Activated CD8-positive, alpha-beta T cell treated with anti-CD3 and anti-CD28 coated beads, Interleukin-2, amount 10 ng/mL, durations not matched to agents 7 days and 5 days (primary cell): ENCODE measurements at places on chromosomes 2 and 18. TPM values are rescaled to one million over a fixed set of nuclear protein-coding genes. Genes with fewer than 3 reads are reported as not detected.

GATA6 gene
- total RNA-seq: not detected

DNA sequence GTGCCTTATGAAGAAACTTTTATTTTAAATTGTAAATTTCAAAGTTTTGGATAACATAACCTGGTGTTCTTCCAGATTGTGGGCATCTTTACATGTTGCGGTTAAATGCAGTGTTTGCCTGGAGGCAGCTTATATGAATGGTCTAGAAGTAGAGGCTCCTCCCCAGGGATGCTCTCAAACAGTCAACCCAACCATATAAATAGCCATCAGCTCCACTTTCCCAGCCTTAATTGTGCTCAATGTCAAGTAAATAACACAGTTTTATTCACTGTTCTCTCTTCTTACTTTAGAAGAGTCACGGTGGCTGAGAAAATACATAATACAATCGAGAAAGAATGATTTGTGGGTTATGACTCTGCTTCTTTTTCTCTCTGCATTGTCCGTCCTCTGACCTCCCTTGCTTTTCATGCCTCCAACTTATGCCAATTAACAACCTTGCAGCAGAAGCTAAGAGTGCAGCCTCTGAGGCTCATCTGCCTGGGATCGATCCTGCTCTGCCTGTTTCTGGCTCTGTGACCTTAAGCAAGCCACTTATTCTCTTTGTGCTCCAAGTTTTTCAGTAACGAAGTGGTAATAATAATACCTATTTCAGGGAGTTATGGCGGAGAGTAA lies 100.3 kb downstream of the DAW1 start:
- H3K4me3 ChIP-seq: no peak overlapping the region
- H3K4me1 ChIP-seq: no peaks in the 10 kb centered on the region
- H3K27me3 ChIP-seq: no peaks in the 10 kb centered on the region

DNA sequence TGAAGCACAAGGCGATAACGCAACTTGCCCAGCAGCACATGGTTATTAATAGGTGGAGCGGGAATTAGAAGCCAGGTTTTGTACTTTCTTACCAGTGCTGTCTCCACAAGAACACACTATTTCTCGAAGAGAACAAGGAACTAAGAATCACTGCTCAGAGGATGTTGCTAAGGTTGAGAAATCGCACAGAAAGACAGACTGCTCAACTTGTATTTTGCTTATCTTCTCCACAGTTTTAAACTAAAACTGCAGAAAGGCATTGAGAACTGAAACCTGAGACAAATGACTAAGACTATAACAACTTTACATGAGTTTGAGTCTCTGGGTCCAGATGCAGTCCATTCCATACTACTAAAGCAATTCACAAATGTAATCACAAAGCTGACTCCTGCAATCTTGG lies 6.2 kb downstream of the PRKD3 start:
- no peak for DNase-seq
- no peaks in the 10 kb centered on the region for H3K27me3 ChIP-seq
- peaks cover 35% of the 10 kb centered on the region for H3K4me1 ChIP-seq
- no peak overlapping the region for H3K27ac ChIP-seq

DNA sequence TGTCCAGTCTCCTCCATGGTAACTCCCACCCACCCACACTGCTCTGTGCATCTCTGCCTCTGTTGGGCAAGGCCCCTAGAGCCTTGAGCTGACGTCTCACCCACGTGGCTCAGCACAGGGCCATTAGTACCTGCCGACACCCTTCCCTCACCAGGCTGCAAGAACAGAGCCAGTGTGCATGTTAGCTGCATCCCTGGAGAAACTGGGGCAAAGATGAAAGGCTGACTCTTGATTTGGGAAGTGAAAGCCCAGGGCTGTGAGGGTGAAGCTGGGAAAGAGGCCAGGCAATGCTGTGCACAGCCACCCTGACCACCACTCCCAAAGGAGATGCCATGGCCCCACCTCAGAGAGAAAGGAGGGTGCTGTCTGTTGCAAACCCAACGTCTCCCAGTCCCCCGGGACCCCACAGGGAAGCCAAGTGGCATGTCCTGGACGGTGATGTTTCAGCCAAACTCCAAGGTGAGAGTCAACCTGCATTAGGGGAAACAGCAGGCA lies 20.0 kb upstream of the HPCAL1 start:
- H3K36me3 ChIP-seq: no peaks in the 10 kb centered on the region
- DNase-seq: no peak
- H3K4me1 ChIP-seq: peaks cover 18% of the 10 kb centered on the region

GRCh38 chr2:102592601-102593000 lies 26.8 kb upstream of the SLC9A2 start:
- H3K27me3 ChIP-seq: peaks cover 30% of the 10 kb centered on the region
- H3K36me3 ChIP-seq: no peaks in the 10 kb centered on the region
- no peaks in the 10 kb centered on the region for H3K4me1 ChIP-seq
- no peak overlapping the region for H3K4me3 ChIP-seq

GRCh38 chr2:201900362-201900761 lies 94.0 kb downstream of the CDK15 start:
- no peak for DNase-seq
- peaks cover 21% of the 10 kb centered on the region for H3K27me3 ChIP-seq
- no peak overlapping the region for H3K27ac ChIP-seq
- no peak overlapping the region for H3K4me3 ChIP-seq

IL36RN gene
- not detected for total RNA-seq

DNA sequence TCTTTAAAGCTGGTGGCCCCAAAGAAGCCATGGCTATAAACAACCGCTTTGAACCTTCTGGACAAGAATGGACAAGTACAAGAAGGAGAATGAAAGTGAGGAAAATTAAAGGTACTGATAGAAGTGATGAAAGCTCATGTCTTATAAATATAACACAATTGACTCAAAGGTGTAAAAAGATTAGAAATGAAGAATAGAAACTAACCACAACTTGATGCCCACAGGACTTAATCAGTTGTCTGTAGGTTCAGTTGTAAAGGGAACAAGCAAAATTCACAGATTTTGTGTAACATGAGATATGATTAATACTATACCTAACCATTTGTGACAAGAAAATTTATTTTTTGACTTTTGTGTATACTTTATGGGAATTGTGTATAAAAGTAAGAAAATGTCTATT lies 135.7 kb downstream of the NUP35 start:
- no peaks in the 10 kb centered on the region for H3K36me3 ChIP-seq
- H3K27me3 ChIP-seq: no peaks in the 10 kb centered on the region
- no peaks in the 10 kb centered on the region for H3K4me1 ChIP-seq
- H3K27ac ChIP-seq: no peak overlapping the region

DNA sequence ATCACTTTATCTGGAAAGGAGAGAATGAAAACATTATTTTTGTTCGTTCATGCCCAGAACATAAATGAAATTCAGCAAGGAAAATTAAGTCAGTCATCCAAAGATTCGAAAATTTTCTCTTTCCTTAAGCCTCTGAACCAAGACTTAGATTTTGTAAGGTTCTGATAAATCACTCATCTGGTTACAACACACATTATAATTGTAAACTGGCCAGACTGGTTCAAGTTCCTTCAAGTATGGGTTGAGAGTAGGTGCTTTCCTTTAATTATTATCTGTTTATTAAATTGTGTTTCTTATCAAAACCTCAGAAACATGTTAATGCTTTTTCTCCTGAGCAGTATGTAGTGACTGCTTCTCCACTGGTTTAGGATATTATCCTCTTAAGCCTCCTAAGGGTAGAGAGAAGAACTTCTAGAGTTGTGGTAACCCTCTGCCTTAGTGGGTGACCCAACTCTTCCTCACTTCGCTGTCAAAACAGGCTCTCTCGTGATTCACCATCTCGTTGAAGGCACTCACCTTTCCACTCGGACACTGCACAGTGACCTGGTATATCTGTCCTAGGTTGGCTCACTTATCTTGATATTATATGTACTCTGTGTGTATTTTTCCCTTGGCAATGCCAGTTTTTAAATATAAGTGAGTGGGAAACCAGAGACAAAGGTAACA lies 325.9 kb downstream of the PAX3 start:
- no peaks in the 10 kb centered on the region for H3K4me1 ChIP-seq
- no peak for DNase-seq
- H3K27ac ChIP-seq: no peak overlapping the region
- H3K36me3 ChIP-seq: no peaks in the 10 kb centered on the region
- no peak overlapping the region for H3K4me3 ChIP-seq

GRCh38 chr2:121021685-121022084 lies 263.3 kb downstream of the TFCP2L1 start:
- no peaks in the 10 kb centered on the region for H3K4me1 ChIP-seq
- no peaks in the 10 kb centered on the region for H3K36me3 ChIP-seq
- no peak for DNase-seq
- H3K27me3 ChIP-seq: no peaks in the 10 kb centered on the region

EN1 gene
- total RNA-seq: not detected

DNA sequence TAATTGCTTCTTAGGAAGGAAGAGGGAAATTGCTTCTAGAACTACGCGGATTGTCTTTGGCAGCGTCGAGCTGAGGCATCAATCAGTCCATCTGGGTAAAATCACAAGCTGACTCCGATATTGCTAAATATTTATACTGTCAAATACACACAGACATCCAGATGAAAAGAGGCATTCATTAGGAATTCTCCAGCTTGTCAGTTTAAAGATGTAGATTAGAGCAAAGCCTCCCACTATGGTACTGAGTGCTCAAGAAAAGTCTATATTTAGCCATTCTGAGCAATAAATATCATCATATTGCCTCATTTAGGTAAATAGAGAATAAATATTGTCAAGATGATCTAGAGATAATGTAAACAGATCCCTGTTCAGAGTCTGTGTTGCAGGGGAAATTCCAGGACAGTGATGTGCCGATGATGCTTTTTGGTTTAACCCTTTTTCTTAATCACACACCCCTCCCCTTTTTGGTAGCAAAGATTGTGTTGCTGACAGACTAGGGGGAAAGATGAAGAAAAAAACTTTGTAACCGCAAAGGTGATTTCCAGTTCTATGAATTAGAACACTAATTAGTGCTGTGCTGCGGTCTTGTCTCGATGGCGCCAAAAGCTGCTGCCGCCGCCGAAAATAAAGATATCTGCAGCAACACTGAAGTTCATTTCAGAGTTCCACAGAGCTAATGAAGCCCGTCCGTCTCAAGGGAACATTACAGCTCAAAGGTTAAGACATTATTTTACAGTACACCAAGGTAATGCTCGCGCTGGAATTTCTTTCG lies 171.8 kb downstream of the PTGR3 start:
- H3K4me3 ChIP-seq: no peak overlapping the region
- no peak overlapping the region for H3K27ac ChIP-seq
- H3K27me3 ChIP-seq: no peaks in the 10 kb centered on the region
- H3K4me1 ChIP-seq: no peaks in the 10 kb centered on the region

IKZF2 gene
- 30.8 TPM for total RNA-seq

GRCh38 chr18:41732356-41732755 lies 222.7 kb upstream of the PIK3C3 start:
- H3K36me3 ChIP-seq: no peaks in the 10 kb centered on the region
- DNase-seq: no peak
- no peak overlapping the region for H3K4me3 ChIP-seq
- no peaks in the 10 kb centered on the region for H3K4me1 ChIP-seq
- H3K27ac ChIP-seq: no peak overlapping the region
- no peaks in the 10 kb centered on the region for H3K27me3 ChIP-seq

MOGAT1 gene
- total RNA-seq: not detected

GRCh38 chr2:18001671-18002070 lies 123.2 kb downstream of the KCNS3 start:
- H3K36me3 ChIP-seq: no peaks in the 10 kb centered on the region
- no peaks in the 10 kb centered on the region for H3K27me3 ChIP-seq
- H3K27ac ChIP-seq: no peak overlapping the region

CERKL gene
- not detected for total RNA-seq

ATP8B1 gene
- not detected for total RNA-seq
